ENCODE measurements at places on chromosomes 5 and 9.

- DNase-seq: no peak
These were observed 342.2 kb upstream of the RFX3 start for GRCh38 chr9:3868012-3868411.

- no peak for DNase-seq
These were observed 153.5 kb upstream of the STK32A start for GRCh38 chr5:147081311-147081764.

GRCh38 chr9:89097219-89097618, 81.4 kb downstream of the SHC3 start:
- DNase-seq: no peak

DNA sequence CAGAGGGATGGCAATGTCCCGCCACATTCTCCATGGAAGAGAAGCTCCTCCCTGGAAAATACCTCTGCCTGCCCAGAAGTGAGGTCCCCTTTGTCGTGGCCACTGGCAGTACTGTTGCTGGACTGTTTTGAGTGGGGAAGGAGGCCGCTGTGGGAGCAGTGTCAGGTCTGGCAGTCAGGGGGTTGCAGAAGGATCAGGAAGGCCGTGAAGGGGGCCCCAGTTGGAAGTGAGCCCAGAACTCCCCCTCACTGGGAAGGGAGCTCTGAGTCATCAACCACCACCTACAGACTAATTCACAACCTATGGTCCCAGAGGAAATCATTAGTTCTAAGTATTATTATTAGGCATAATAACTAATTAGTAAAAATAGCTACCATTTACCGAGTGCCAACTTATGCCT, 200.4 kb downstream of the TTLL11 start:
- no peak for DNase-seq

- no peak for DNase-seq
These were observed 536.0 kb downstream of the NR2F1-AS1 start for GRCh38 chr5:93044859-93045666.

- no peak for DNase-seq
These were observed 614.5 kb downstream of the MAT2B start for GRCh38 chr5:164119806-164120447.
